ENCODE measurements at places on chromosomes 13 and 19.

DNA sequence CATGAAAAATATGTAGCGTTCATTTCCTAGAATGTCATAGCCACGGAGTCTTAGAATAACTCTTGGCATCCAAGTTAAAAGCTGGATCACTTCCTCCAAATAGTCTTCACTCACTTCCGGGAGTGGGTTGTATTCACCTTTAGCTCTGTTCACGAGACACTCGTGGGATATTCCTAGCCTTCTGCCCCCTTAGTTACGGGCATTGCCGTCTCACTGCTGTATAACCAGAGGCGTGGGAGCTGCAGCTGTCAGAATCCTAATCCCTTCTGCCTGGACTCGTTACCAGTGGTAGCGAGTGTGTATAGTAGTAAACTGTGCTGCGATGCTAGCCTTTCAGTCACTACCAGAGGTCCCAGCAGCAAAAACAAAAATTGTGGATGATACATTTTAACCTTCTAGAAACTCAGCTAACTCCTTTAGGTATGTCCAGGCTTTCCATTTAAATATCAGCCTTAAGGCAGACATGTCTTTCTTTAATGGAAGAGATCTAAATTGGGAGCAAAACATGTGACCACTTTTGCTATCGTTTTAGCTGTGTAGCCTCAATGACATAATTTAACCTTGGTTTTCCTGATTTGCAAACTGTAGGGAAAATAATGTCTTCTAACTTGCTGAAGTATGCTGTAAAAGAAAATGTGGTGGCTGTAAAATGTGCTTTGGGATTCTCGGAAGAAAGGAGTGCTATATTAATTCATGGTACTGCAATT, 34.1 kb downstream of the ERCC5 start:
- no peak for DNase-seq

GRCh38 chr19:11538232-11539036, at the start of gene CNN1:
TSS of gene CNN1 (plus strand) at chr19:11538851. CDS start at chr19:11538928, 77 bp downstream.
- DNase-seq, result no peak

GRCh38 chr19:17337675-17338432, 501 bp downstream of the GTPBP3 start:
- peak; percentile 62 for DNase-seq

DNA sequence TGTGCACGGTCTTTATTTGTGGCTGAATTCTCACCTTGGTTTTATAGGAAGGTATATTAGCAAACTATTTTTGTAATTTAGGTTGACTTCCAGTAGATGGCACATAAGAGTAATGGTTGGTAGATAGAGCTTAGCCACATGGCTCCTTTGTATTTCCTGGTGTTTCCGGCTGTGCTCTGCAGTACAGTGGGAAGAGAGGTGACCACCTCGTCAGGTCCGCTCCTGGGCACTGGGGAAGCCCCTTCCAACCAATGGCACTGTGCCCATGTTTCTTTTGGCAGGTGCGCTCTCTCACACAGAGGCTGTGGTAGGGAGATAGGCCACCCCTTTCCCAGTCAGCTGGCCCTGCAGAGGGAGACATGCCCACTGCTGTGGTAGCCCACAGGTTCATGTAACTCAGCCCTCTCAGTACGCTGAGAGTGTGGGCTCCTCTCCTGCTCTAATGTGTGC, 74.3 kb upstream of the ATP12A start:
- no peak for DNase-seq

- no peak for DNase-seq
Measured at GRCh38 chr19:30857388-30857787, 485.2 kb downstream of the ZNF536 start.

DNA sequence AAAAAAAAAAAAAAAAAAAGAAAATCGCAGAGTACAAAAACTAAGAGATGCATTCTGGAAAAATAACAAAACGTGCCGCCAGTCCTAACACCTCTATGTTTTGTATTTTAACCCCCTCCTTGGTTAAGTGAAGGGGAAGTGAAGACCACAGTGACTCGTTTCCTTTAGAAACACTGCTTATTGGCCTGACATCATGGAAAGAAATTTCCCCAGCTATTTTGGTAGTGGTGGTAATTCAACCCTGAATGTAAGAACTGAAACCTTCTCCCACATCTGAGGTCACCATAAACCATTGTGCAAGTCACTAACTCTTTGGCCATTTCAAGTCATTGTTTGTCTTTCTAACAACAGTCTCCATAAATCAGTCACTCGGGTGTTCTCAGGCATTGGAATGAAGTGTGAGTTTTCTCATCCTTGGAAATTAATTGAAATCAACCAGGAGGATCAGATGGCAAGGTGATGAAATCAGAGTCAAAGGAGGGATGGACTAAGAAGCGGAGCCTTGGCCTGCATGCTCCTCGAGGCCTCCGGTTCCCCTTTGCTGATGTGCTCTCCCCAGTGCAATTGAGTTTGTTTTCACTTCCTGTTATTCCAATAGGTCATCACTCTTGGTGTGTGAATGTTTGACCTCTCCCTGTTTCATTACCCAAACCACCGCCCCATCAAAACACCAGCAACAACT, 443.9 kb downstream of the FGF9 start:
- DNase-seq, result no peak

- no peak for DNase-seq
Measured at GRCh38 chr13:46812301-46812797, 15.4 kb upstream of the ESD start.

DNA sequence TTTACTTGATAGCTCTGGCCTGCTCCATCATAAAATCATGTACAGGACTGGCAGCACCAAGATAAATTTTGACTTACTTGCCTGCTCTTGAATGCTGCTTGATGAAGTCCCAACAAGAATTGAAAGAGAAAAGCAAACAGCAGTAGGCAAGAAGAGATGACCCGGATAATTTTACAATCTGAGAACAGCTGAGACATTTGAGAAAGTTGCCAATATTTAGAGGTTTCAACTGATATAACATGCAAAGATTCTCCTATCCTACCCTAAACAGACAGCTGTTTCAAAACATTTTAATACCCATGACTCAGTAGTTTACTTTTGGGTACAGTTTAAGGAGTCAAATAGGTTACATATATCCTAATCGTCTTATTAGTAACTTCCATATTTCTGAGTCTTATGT, 5.9 kb downstream of the FRY start:
- DNase-seq, result no peak

- no peak for DNase-seq
Measured at GRCh38 chr13:105643966-105644365, 891.5 kb downstream of the EFNB2 start.

GRCh38 chr13:30241532-30241931, 65.8 kb downstream of the KATNAL1 start:
- DNase-seq, result no peak

DNA sequence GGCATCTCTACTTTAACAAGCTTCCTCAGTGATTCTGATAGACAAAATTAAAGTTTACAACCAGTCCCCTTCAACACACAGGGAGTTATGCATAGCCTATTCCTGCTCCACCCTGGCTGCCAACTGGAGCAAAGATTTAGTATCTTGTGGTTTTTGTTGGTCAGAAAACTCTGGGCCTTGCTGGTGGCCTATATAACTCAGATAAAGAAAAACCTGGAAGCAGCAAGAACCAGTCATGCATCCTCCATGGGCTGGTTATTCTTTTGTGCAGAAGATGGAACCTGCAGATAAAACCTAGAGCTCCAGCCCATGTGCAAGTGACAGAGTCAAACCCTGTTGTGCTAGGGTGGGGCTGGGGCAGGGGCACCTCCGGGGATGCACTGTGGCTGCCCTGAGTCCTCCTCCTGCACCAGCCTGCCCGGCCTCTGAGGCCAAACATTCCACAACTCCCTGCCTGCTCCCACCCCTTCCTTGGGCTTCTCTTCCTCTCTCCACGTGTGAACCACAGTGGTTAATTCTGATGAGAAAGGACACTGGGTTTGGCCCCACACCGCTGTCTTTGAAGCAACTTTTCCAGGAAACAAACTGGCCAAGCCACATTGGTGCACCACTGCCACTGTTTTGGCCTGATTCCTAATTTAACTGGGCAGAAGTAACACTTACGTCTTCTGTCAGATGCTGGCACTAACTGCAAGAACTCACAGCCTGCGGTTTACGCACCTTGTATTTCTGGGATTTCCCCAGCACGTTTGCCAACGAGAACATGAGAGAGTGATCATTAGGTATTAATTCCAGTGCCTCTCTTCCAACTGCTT, 23.3 kb upstream of the GGACT start:
- no peak for DNase-seq

DNA sequence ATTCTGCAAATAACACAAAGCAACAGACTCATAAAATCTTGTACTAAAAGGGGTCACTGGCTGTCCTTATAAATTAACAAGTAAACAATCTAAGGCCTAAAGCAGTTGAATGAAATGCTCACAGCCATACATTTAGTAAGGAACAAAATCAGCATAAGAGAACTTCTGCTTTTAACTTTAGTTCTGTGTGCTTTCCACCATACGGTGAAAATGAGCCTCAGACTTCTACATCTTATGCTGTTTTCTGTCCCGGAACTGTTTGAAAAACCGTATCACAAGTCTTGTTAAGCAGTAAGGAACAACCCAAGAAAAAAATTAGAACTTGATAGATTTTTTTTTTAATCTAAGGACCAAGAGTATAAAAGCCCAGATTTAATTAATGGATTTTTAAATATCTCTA, 549.1 kb upstream of the MIR17HG start:
- no peak for DNase-seq

DNA sequence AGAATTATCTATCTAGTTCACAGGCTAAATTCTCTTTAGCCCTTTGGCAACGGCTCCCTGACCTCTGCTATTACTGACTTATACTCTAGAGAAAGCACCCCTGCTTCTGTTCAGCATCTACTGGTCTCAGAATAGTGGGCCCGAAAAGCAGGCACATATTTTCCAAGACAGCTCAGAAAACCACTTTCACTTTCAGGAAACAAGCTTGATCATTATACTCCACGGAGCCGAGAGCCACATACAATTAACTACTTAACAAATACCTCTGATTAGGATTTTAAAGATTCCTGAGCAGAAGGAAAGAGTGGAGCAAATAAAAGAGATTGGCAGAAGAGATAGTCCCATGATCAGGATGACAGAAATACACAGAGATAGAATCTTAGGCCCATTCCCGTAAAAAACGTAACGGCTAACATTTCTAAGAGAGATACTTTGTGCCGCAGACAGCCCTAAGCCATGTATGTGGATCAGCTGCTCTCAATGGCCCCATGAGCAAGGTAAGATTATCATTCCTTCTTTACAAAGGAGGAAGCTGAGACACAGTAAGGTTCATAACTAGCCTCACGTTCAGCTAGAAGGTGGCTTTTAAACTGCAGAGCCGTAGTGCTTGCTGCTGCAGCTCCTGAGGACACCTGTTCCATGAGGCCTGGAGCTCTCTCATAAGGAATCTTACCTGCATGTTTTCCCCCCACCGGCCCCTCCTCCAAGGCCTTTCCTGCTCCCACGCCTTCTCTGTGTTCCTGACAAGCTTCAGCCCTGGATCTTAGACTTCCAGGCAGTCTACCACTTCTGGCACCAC, 227.2 kb downstream of the FOXO1 start:
- DNase-seq, result no peak

- no peak for DNase-seq
Measured at GRCh38 chr13:32622827-32623226, 36.6 kb downstream of the PDS5B start.

- DNase-seq, result no peak
Measured at GRCh38 chr19:10736916-10737551, 19.2 kb downstream of the DNM2 start.

DNA sequence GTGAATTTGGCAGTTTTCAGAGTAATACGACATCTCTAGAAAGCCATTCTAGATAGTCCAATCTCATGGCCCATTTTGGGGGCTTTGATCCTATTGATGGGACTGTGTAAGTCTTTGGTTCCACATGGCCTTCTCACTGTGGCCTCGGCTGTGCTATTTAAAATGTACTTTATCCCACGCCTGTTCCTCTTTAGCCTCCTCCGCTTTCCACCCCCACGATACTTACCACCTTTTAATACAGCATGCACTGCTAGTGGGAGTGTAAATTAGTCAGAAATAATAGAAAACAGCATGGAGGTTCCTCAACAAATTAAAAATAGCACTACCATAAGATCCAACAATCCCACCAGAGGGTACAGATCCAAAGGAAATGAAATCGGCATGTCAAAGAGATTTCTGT, 28.3 kb upstream of the CEBPG start:
- no peak for DNase-seq

DNA sequence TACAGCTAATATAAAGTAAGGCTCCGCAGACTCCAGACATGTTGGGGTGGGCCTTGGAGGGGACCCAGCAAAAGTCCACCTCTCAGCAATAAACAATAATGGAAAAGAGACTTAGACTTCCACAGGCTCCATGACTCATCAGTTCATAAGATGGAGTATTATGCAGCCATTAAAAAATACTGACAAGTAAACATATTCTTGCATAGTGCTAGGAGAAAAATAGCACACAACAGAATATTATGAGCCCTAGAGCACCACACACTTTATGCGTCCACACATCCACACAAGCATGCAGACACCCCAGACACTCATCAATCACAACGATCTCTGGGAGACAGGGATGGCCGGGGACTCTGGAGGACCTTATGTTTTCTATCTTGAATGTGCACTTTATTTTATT, 46.0 kb downstream of the PDCD5 start:
- no peak for DNase-seq

DNA sequence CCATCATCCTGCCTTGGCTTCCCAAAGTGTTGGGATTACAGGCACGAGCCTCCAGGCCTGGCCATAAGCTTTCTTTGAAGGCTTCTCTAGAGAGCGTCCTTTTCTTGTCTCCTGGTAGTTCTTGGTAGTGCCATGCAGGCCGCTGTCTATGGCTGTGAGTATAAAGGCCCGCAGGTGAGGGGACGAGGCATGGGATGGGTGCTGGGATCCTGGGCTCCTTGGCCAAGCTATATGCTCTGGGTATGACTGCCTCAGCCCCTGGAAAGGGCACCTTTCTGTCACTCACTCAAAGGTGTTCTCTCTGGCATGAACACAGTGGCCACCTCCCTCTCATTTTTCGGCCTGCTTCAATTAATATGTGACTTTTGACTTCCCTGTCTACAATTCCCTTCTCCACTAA, 6.3 kb upstream of the ABCC4 start:
- DNase-seq, result no peak

Measured in liver (tissue), 10 donors.